ENCODE measurements at places on chromosomes 5 and 9. TPM values are rescaled to one million over a fixed set of nuclear protein-coding genes. Genes with fewer than 3 reads are reported as not detected.

DNA sequence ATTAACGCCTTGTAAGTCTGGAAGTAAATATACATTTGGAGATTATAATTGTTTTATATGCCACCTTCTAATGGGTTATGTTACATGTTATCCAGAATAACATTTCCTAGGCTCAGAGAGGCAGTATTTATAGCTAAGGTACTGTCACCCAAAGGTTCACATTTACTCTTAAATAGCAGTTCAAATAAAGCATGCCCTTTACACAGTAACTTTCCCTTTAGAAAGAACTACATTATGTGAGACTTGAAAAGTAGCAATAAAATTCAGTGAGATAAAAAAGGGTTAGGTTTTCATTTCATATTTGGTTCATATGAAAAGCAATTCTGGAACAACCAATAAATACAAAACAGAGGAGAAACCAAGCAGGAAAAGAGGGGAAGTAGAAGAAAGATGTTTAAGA lies 35.1 kb downstream of the SKIC3 start:
- H3K27ac ChIP-seq: no peak overlapping the region
- H3K27me3 ChIP-seq: no peaks in the 10 kb centered on the region
- DNase-seq: no peak
- H3K4me1 ChIP-seq: no peaks in the 10 kb centered on the region
- H3K36me3 ChIP-seq: peaks cover 77% of the 10 kb centered on the region

GRCh38 chr5:174877987-174878386 lies 153.6 kb downstream of the MSX2 start:
- no peak overlapping the region for H3K27ac ChIP-seq
- DNase-seq: no peak
- no peaks in the 10 kb centered on the region for H3K36me3 ChIP-seq
- no peaks in the 10 kb centered on the region for H3K27me3 ChIP-seq
- no peaks in the 10 kb centered on the region for H3K4me1 ChIP-seq

DNA sequence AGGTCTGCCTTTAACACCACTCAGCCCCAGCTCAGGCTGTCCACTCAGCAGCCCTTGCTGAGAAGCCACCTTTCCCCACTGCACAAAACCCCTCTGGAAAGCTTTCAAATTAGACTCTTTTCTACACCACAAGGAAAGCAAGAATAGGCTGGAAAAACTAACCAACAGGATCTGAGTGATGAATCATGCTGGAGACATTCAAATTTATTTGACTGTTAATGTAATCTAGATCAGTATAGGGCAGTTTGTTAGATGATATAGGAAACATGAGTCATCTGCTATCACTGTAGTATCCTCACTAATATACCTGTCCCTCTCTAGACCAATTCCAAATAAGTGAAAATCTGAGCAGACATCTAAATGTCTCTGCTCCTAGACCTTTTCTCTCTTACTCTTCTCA lies 127.8 kb upstream of the PAM start:
- no peaks in the 10 kb centered on the region for H3K27me3 ChIP-seq
- no peaks in the 10 kb centered on the region for H3K36me3 ChIP-seq
- no peak overlapping the region for H3K27ac ChIP-seq
- H3K4me1 ChIP-seq: no peaks in the 10 kb centered on the region

GARIN3 gene
- not detected for polyA plus RNA-seq

FOXD4L3 gene
- not detected for polyA plus RNA-seq

- no peak for DNase-seq
- H3K27ac ChIP-seq: no peak overlapping the region
- no peaks in the 10 kb centered on the region for H3K4me1 ChIP-seq
- H3K36me3 ChIP-seq: peaks cover 98% of the 10 kb centered on the region
Observed at GRCh38 chr9:35702696-35703095, 13.0 kb upstream of the TPM2 start.

- no peaks in the 10 kb centered on the region for H3K36me3 ChIP-seq
- H3K4me1 ChIP-seq: peaks cover 2% of the 10 kb centered on the region
- H3K27ac ChIP-seq: no peak overlapping the region
- DNase-seq: no peak
Observed at GRCh38 chr5:10572451-10572850, 8.6 kb downstream of the ANKRD33B start.
